ENCODE measurements at places on chromosomes 5 and 9.

DNA sequence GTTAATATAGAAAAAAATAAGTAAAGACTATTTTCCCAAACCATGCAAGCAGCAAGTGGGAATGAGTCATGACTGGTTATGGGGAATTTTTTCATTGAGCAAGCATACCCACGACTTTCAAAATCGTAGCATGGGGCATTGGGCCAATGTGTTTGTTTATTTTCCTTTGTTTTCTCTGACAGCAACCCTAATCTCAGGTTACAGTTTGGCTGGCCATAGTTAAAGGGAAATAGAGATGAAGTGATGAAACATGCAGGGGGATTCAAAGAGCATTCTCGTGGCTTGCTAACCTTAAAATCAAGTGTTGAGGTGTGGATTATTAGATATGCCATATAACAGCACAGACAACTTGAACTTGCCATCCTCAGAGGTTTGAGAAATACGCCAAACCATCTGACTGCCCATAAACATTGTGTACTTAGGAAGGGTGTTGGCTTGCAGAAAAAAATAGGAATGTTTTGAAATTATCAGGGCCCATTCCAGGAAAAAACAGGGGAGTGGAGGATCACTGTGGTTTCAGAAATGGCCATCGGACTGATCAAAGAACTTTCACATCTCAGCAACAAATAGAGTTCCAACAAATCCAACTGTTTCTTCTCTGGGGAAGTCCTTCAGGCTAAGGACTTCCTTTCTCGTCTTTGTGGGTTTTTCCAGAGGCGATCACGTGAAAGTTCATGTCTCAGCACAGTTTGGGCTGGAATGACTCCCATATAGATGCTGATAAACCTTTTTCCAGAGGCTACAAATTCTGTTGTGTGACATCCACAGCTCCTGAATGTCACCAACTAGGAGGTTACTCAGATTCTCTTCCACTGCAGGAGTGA is 259.1 kb downstream of the SYK start:
- peak; percentile 97 for DNase-seq

DNA sequence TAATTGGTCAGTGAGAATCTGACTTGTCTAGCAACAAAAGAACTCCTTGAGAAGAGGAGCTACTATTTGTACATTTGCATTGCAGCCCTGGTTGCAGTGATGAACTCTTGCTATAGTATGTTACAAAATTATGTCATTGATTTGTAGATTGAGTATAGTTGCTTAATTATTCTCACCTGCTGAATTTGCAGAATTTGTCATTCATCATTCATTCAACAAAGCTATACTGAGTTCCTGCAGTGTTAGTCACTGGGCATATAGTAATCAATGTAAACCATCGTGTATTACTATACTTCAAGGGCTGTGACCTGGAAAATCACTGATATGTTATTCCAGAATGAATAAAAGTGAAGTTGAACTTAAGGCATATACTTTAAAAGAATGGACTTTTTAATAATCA is 50.1 kb downstream of the SLC1A3 start:
- no peak for DNase-seq

DNA sequence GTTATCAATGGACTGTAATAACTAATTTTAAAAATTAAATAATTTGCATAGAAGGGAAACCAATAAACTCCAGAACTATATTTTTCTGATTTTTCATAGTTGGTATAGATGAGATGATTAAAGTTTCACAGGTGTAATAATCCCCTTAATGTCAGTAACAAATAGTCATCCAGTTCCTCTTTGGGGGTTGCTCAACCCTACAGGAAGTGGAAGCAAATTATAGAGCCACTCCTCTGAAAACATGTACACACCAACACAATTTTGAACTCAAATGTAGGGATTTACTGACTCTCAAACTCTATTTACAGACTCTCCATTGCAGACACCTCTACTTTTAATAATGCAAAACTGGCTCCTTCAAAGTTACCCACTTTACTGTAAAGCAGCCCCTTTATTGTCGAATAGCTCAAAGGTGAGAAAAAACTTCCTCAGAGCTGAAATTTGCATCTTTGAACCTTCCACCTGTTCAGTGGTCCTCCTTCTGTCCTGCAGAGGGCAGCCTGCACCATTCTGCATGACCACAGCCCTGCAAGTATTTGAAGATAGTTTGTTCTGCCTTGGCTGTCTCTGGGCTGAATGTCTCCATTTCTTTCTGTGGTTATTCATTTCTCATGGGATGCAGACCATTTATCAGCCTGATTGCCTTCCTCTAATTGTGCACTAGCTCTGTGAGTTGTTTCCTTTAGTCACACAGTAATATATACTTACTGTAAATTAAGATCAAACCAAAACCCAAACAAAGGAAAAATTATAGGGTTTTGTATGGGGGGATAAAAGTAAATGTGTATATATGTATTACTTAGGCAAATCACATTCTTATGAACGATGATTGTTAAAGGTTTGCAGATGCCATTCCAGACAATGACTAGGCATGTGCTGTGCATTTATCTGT is 383.2 kb upstream of the SGCD start:
- DNase-seq, result no peak

- DNase-seq, result no peak
These were observed 128.9 kb downstream of the SLF1 start for GRCh38 chr5:94747371-94747770.

DNA sequence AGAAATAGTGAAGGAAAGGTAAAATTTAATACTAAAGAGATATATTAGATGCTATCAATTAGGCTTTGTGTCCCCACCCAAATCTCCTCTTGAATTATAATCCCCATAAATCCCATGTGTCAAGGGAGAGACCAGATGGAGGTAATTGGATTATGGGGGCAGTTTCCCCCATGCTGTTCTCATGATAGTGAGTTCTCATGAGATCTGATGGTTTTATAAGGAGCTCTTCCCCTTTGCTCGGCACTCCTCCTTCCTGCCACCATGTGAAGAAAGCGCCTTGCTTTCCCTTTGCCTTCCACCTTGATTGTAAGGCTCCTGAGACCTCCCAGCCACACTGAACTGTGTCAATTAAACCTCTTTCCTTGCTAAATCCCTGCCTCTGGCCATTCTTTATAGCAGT is 697.0 kb upstream of the RGMB start:
- DNase-seq, result no peak

DNA sequence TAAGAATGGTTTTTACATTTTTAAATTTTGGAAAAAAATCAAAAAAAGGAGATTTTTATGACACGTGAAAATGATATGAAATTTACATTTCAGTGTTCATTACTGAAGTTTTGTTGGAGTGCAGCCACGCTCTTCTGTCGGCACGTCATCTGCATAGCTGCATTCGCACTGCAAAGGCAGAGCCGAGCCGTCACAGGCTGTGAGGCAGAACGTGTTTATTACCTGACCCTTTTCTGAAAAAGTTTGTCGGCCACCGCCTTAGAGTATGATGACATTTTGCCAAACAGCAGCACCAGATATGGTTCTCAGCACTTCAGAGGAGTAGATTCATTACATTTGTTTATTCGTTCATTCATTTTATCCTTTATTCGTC is 24.1 kb downstream of the HRH2 start:
- no peak for DNase-seq

- DNase-seq, result no peak
These were observed 59.9 kb downstream of the HABP4 start for GRCh38 chr9:96509848-96510247.

- no peak for DNase-seq
These were observed 80.4 kb downstream of the LHFPL2 start for GRCh38 chr5:78568212-78568611.

DNA sequence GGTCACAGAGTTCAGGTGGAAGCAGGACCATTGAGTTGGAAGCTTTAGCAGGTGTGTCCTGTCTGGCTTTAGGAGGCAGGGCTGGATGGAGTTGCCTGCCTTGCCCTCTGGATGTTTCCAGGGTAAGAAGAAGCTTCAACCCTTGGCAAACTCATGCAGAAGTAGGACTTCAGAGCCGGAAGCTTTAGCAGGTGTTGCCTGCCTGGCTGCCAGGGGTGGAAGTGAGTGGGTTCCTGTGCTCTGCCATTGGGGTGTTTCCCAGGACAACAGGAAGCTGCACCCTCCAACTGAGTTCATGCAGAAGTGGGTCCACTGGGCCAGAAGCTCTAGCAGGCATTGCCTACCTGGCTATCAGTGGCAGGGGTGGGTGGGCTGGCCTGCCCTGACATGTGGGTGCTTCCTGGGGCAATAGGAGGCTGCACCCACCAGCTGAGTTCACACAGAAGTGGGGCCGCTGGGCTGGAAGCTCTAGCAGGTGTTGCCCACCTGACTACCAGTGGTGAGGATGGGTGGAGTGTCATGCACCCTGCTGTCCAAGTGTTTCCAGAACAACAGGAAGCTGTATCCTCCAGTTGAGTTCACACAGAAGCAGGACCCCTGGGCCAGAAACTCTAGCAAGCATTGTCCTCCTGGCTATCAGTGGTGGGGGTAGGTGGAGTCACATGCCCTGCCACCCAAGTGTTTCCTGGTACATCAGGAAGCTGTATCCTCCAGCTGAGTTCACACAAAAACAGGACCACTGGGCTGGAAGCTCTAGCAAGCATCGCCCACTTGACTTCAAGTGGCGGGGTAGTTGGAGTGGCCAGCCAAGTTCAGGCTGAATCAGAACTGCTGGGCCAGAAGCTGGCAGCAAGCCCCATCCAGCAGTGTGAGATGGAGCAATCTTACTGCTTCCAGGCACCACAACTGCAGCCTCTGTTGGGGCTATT is 24.6 kb downstream of the LOX start:
- no peak for DNase-seq

DNA sequence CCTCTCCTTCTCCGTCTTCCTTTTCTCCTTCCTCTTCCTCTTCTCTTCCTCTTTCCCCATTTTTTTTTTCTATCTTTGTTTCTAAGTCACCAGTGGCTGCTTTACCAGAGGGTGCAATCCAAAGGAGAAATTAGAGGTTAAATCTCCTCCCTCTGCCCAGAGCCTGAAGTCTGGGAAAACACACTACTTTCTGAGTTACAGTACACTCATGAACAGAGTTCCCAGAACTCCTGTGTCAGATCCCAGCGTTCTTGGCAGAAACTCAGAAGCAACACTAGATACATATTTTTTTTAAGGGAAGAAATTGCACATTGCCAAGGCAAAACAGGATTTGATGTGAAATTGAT is 189.0 kb downstream of the SNCAIP start:
- no peak for DNase-seq

DNA sequence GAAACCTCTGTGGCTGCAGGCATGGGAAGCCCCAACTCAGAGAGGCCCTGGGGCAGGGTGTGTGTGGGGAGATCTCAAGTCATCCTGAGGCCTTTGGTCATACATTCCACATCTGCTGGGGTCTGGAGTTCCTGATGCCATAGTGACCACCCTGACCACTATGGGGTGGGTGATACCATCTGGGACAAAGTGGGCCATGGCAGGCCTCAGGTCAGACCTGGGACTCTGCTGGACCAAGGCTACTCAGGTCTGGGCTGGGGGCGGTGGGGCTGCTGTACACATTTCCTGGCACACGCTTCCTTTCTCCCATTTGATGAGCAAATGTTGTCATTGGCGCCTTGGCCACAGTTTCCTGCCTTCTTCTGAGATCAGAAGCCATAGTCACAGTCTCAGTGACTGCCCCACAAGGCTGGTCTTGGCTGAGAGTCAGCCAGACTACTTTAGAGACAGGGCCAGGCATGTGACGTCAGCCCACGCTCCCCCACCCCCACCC is 15.1 kb upstream of the ACSL6 start:
- no peak for DNase-seq

DNA sequence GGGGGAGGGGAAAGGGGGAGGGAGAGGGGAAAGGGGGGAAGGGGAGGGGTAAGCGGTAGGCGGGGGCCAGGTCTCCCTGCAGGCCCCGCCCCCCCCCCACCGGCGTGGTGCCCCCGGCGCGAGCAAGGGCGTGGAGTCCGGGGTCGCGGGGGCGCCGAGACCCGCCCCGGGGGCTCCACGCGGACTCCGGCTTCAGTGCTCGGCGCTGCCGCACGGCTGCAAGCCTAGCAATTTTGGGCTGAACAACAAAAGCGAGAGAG is 10.8 kb downstream of the C9orf50 start:
- no peak for DNase-seq

Data from AG04450 (cell line).